HFF-Myc (cell line): ENCODE measurements at places on chromosomes 12 and 14.

GRCh38 chr12:7242176-7243101, 53.0 kb downstream of the PEX5 start:
- DNase-seq: no peak

DNA sequence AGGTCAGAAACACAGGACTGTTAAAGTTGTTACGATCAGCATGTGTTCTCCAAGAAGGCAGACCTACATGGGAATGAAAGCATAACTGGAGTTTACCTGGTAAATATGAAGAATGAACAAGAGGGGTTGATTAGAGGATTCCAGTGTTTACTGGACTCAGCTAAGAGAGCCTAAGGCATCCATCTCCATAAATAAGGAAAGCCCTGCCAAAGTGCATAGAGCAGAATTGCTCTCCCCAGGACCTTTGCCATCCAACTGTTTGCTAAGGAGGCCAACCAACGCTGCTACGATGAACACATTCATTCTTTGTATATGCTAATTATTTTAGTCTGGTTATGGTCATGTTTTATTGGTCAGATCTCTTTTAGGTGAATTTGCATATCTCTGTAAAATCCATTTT, 17.1 kb upstream of the PAWR start:
- DNase-seq: no peak

DNA sequence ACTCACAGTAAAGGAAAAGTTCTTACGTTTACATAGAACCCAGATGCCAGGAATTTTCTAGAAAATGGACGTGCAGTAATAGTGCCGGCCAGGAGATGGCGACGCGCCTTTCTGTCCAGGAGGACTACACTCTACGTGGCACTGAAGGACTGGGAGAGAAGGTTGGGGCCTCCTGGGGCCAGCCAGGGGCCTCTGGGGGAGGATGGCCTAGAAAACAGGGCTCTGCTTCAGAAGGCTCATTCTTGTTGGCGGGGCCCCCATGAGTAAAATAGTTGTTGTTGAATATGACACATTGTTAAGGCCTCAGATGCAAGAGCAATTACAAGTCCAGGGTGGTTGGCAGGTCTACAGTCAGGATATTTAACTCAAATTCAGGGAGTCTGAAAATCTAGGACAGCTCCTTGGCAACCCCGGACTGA, 120.1 kb upstream of the MAX start:
- DNase-seq: no peak

DNA sequence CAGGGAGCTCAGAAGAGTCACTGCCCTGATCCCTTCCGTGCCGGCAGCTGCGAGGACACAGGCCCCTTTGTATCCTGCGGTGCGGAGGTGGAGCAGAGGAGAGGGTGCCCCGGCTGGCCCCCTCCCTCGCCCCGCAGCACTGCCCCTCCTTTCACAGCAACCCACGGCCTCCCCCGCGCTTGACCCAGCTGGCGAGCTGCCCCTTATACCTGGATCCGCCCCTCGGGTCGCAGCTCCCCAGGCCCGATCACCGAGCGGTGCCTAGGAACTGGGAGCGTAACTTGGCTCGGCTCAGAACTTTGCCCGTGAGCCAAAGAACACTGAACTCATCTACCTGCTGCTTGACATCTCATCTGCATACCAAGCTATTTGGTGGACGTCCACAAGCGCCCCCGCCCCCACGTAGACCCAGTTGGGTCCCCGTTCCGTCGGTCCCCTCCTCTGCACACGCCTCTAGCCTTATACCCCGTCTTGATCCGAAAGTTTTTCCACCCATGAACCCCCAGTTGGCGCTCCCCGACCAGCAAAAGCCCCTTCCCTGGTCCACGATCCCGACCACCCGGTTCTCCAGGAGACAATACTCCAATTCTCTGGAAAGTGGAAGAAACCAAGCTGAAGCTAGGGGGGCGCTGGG, 697 bp upstream of the DNAJC14 start:
- DNase-seq: no peak

DNA sequence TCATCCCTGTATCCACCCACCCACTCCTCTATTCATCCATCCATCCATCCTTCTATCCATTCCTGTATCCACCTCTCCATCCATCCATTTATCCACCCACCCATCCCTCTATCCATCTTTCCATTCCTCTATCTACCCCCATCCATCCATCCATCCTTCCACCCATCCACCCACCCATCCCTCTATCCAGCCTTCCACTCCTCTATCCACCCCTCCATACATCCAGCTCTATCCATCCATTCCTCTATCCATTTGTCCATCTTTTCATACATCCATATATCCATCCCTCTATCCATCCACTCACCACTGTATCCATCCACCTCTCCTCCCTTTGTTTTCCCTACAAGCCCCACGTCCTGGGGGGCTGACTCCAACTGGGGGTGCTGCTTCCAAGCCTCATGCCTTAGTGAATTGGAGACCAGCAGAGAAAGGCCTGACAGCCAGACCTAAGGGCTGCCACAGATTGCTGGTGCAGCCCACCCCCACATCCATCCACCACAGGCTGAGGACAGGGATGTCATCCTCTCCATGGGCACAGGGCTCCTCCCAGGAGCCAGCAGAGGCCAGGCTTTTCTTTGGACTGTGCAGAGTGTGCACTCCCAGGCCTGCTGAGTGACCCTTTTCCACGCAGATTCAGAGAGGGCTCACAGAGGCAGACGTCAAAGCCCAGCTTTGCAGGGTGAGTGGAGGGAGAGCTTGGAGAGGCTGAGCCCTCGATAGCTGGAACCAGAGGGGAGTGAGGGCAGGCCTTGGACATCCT, 18.9 kb upstream of the GPR132 start:
- no peak for DNase-seq

DNA sequence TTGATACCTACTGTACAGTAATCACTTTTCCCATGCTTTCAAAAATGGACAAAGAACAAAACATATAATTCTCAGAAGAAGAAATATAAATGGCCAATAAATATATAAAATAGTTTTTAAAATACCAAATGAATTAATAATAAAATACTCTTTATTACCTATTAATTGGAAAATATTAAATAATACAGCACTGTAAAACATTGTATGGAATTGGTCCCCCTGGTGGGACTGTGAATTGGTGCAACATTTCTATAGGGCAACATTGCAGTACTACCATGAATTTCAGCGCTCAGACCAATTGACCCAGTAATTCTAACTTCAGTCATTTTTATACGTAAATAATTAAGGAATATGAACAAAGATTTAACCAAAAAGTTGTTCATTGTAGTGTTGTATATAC, 162.6 kb downstream of the PELI2 start:
- no peak for DNase-seq

- peak; percentile 50 for DNase-seq
These were observed 89.2 kb downstream of the CFAP54 start for GRCh38 chr12:96578526-96579125.

GRCh38 chr12:129873833-129874208, 30.0 kb downstream of the TMEM132D start:
- no peak for DNase-seq

- DNase-seq: no peak
These were observed 17.3 kb upstream of the RIMKLB start for GRCh38 chr12:8680533-8680932.

- no peak for DNase-seq
These were observed 982 bp downstream of the BCL7A start for GRCh38 chr12:122022393-122023338.

- no peak for DNase-seq
These were observed 160.6 kb downstream of the ZFP36L1 start for GRCh38 chr14:68632054-68632895.

DNA sequence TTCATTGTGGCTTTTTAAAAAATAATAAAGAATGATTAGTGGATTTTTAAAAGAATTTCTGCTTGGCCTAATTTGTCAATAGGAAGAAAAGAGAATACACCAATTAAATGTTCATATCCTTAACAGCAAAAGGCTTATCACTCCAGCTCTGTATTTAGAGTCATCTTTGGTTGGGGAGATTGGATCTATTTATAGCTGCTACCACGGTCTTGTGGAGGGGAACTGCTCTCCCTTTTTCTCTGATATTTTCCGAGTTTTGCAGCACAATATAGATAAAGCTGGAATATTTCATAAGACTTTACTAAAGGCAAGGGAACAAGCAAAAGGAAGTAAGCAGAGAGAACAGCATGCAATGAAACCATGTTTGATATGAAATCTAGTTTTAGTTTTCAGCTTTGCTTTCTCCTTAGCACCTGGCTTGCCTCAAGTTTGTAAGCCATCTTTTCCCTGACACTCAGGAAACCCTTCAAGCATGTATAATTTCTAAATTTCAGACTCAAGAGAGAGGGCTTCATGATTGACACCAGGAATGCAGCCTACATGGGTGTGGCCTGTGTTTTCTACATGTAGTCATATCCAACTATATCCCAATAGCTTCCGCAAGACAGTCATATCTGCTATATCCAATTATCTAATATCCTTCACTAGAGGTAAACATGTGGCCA, 35.2 kb downstream of the BRMS1L start:
- DNase-seq: no peak

- DNase-seq: no peak
These were observed 243.2 kb downstream of the ADAMTS20 start for GRCh38 chr12:43308776-43309175.
